A549 treated with dexamethasone at 1 μM for 4 hours (cell line): ENCODE measurements at places on chromosomes 6 and 20. TPM values are rescaled to one million over a fixed set of nuclear protein-coding genes. Genes with fewer than 3 reads are reported as not detected.

The TRIM40 gene
- total RNA-seq: not detected in 5 replicates

The DNAH8 gene
- total RNA-seq: not detected in 5 replicates

The ADGRF5 gene
- 0.01 TPM in 1 of 5 replicates, not detected in the others for total RNA-seq

The SFTA2 gene
- 0.11 to 0.15 TPM in 2 of 5 replicates, not detected in the others for total RNA-seq

The SLC26A8 gene
- total RNA-seq: 0.02 TPM in 1 of 5 replicates, not detected in the others

The C20orf141 gene
- total RNA-seq: 0.33 to 0.43 TPM (median 0.39 TPM) in 3 of 5 replicates, not detected in the others

The ELOVL2 gene
- 5.5 to 7.6 TPM (median 6.9 TPM) in 5 replicates for total RNA-seq

The LINC00237 gene
- total RNA-seq: not detected in 5 replicates

The SLC22A2 gene
- 0.04 to 0.15 TPM (median 0.06 TPM) in 3 of 5 replicates, not detected in the others for total RNA-seq

The WFDC10A gene
- not detected in 5 replicates for total RNA-seq

The SF3B5 gene
- 188 to 207 TPM (median 198 TPM) in 5 replicates for total RNA-seq

The NINL gene
- 13.2 to 17.4 TPM (median 14.4 TPM) in 5 replicates for total RNA-seq

The FOXF2 gene
- 15.1 to 19.5 TPM (median 18.9 TPM) in 5 replicates for total RNA-seq

The CST8 gene
- total RNA-seq: not detected in 5 replicates

The DNAAF9 gene
- total RNA-seq: 5.6 to 7.6 TPM (median 6.4 TPM) in 5 replicates

The NHLRC1 gene
- total RNA-seq: 1.2 to 1.9 TPM (median 1.6 TPM) in 5 replicates

The SNAP25 gene
- total RNA-seq: 15.3 to 20.7 TPM (median 16.8 TPM) in 5 replicates

The GPX5 gene
- total RNA-seq: not detected in 5 replicates

The CDSN gene
- total RNA-seq: 0.04 to 0.08 TPM (median 0.06 TPM) in 4 of 5 replicates, not detected in the other

The C2 gene
- 0.27 to 0.40 TPM (median 0.30 TPM) in 5 replicates for total RNA-seq

The IMPG1 gene
- not detected in 5 replicates for total RNA-seq

The DOK5 gene
- not detected in 5 replicates for total RNA-seq

The PAQR8 gene
- total RNA-seq: 1.0 to 1.5 TPM (median 1.3 TPM) in 5 replicates

The SPAG4 gene
- 3.3 to 4.9 TPM (median 4.4 TPM) in 5 replicates for total RNA-seq

The TUBB gene
- total RNA-seq: 781 to 989 TPM (median 940 TPM) in 5 replicates

The COL21A1 gene
- total RNA-seq: 0.42 to 1.6 TPM (median 0.64 TPM) in 5 replicates

The RTN4IP1 gene
- 9.4 to 10.5 TPM (median 10.2 TPM) in 5 replicates for total RNA-seq

The RAD21L1 gene
- total RNA-seq: not detected in 5 replicates

The EFCAB8 gene
- not detected in 5 replicates for total RNA-seq

The NUDT3 gene
- 7.1 to 8.6 TPM (median 7.8 TPM) in 5 replicates for total RNA-seq

The CFB gene
- 1.4 to 2.1 TPM (median 1.6 TPM) in 5 replicates for total RNA-seq

The TNFRSF6B gene
- 0.77 to 0.97 TPM (median 0.84 TPM) in 4 of 5 replicates, not detected in the other for total RNA-seq

The ELOVL4 gene
- 1.4 to 1.8 TPM (median 1.6 TPM) in 5 replicates for total RNA-seq
